ENCODE measurements at places on chromosomes 13 and 19.

DNA sequence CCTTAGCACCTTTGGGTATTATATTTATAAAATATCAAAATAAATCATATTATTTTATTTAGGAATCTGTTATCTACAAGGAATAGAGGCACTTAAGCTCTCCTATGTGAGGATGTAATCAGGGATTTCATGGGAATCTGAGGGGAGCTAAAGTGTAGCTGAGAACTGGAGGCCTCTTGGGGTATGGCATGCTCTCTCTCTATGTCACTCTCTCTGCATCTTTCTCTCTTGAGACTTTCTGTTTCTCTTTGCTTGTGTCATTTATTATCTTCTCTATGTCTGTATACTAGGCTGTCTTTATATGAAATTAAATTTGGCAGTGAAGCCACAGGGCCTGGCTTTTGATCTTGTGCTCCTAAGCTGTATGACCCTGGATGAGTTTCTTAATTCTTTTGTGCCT lies 37.7 kb upstream of the SCEL start:
- H3K36me3 ChIP-seq: no peaks in the 10 kb centered on the region
- no peak for DNase-seq
- peaks cover 18% of the 10 kb centered on the region for H3K27me3 ChIP-seq
- no peak overlapping the region for H3K27ac ChIP-seq

- no peak overlapping the region for H3K27ac ChIP-seq
- peaks cover 7% of the 10 kb centered on the region for H3K36me3 ChIP-seq
- DNase-seq: no peak
Observed at GRCh38 chr13:46598820-46599180, 45.8 kb downstream of the LRCH1 start.

- no peak for DNase-seq
- peaks cover 6% of the 10 kb centered on the region for H3K27me3 ChIP-seq
- peak overlapping the region; percentile 89 for H3K4me3 ChIP-seq
- H3K27ac ChIP-seq: peak overlapping the region; percentile 14
- H3K4me1 ChIP-seq: peaks cover 18% of the 10 kb centered on the region
Observed at GRCh38 chr19:51702103-51702824, 9.1 kb downstream of the SPACA6 start.

DNA sequence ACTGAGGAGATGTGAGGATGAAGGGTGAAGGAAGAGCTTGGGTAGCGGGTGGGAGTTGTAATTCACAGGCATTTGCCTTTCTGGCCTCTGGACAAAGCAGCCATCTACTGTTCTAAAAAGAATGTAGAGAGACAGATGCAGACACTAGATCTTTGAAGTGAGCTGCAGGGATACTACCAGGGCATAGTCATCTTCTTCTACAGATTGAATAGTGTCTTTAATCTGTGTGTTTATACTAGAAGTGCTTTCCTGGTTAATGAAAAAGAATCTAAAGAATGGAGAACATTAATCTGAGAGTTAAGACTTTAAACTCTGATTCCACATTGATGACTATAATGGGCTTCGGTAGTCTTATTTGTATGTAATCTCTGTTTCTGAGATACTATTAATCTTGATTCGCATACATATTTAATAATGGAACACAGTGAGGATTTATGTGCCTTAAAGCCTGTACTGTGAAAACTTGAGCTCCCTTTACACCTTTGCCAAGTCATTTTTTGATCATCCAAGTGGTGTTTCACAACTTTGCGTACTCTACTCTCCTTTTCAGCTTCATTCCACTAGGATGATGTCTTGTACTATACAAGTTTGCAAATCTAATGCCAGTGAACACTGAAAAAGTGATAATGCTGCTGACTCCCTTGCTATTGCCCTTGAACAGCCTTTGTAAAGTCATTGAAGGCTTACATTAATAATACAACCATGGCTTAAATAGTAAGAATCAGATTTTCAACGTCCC lies 2199.4 kb upstream of the PCDH20 start:
- H3K36me3 ChIP-seq: no peaks in the 10 kb centered on the region
- DNase-seq: no peak
- H3K4me3 ChIP-seq: no peak overlapping the region

DNA sequence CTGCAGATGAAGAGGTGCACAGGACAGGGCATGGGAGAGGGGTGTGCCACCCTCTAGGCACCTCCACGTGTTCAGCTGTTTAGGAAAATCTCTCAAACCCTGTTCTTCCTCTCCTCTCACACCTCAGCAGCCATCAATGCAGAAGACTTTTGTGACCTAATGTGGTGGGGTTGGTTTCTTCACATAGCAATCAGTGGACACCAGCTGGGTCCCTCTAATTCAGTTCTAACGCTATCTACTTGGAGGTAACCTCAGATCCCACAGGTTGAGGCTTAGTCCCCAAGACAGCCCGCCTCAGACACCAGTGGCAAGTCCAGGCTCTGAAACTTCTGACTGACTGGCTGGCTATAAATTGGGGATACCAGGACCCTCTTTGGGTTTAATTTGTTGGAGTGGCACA lies 69.9 kb upstream of the ANKRD10 start:
- no peak overlapping the region for H3K4me3 ChIP-seq
- H3K36me3 ChIP-seq: no peaks in the 10 kb centered on the region
- H3K27me3 ChIP-seq: peaks cover 40% of the 10 kb centered on the region
- no peak overlapping the region for H3K27ac ChIP-seq
- no peak for DNase-seq
- H3K4me1 ChIP-seq: no peaks in the 10 kb centered on the region

DNA sequence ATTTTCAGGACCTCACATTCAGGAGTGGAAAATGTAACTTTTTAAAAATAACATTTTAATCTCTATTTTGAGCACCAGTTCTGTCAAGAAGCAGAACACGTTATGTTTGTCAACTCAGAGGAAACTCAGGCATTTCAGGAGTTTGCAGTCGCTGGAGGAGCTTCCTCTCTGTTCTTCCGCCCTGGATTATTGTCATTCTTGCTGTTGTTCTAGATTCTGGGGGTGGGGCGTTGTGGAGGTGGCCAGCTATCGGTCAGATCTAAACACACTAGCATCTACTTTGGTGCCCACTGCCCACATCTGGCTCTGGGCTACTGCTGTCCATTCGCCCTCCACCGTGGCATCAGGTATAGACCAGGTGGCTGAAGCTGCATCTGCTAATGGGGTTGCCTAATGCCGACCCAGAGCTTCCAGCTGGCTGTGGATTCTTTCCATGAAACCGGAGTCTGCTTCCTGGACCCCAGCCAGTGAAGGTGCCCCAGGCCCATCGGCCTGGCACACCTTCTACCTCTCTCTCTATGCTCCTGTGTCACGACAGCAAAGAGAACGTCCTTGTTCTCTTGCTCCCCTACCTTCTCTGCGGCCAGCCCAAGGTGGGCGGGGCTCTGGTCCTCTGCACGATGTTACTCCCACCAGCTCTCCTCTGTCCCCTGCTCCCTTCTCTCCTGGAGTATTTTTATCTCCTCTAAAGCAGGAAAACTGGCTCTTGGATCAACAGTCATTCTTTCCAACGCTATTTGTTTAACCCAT lies 36.7 kb upstream of the DGKH start:
- H3K27ac ChIP-seq: no peak overlapping the region
- H3K36me3 ChIP-seq: no peaks in the 10 kb centered on the region
- H3K4me3 ChIP-seq: no peak overlapping the region
- no peaks in the 10 kb centered on the region for H3K4me1 ChIP-seq

GRCh38 chr13:83943530-83944279 lies 61.4 kb upstream of the SLITRK1 start:
- H3K27ac ChIP-seq: no peak overlapping the region
- no peak for DNase-seq
- no peak overlapping the region for H3K4me3 ChIP-seq
- H3K27me3 ChIP-seq: no peaks in the 10 kb centered on the region
- H3K36me3 ChIP-seq: no peaks in the 10 kb centered on the region
- no peaks in the 10 kb centered on the region for H3K4me1 ChIP-seq
